Hair follicular keratinocyte (primary cell): ENCODE measurements at places on chromosomes 6 and 20. TPM values are rescaled to one million over a fixed set of nuclear protein-coding genes. Genes with fewer than 3 reads are reported as not detected.

Gene PPIL1
- 46.6 and 59.0 TPM in 2 replicates for total RNA-seq

Gene MUC22
- not detected in 2 replicates for total RNA-seq

Gene UNC5CL
- total RNA-seq = 0.27 and 0.62 TPM in 2 replicates

Gene PREP
- total RNA-seq = 35.2 and 36.8 TPM in 2 replicates

Gene FAM209B
- total RNA-seq = not detected in 2 replicates

Gene TOX2
- total RNA-seq = 0.76 and 2.3 TPM in 2 replicates

Gene R3HDML
- total RNA-seq = not detected in 2 replicates

Gene GRM4
- total RNA-seq = 0.38 TPM in 1 of 2 replicates, not detected in the other

Gene VGLL2
- not detected in 2 replicates for total RNA-seq

Gene TMEM244
- not detected in 2 replicates for total RNA-seq

Gene CGA
- total RNA-seq = not detected in 2 replicates

Gene ULBP2
- 11.4 and 14.1 TPM in 2 replicates for total RNA-seq

Gene SLC4A11
- 3.6 and 6.8 TPM in 2 replicates for total RNA-seq

Gene MEI4
- total RNA-seq = 0.23 TPM in 1 of 2 replicates, not detected in the other

Gene DEF6
- total RNA-seq = 41.9 and 52.8 TPM in 2 replicates

Gene CST5
- total RNA-seq = not detected in 2 replicates

Gene SLPI
- 13.8 and 27.3 TPM in 2 replicates for total RNA-seq

Gene GSTA4
- total RNA-seq = 23.2 and 28.6 TPM in 2 replicates

Gene PTGIS
- total RNA-seq = not detected in 2 replicates

Gene RIPPLY2
- 0.11 TPM in 1 of 2 replicates, not detected in the other for total RNA-seq

Gene RAD21L1
- total RNA-seq = not detected in 2 replicates

Gene WFDC10B
- total RNA-seq = not detected in 2 replicates

Gene C6orf52
- 1.0 and 3.1 TPM in 2 replicates for total RNA-seq

Gene CRISP2
- total RNA-seq = not detected in 2 replicates

Gene SPATA25
- not detected in 2 replicates for total RNA-seq

Gene AKAP7
- 3.0 and 8.5 TPM in 2 replicates for total RNA-seq

Gene SALL4
- 0.08 TPM in 1 of 2 replicates, not detected in the other for total RNA-seq

Gene C6orf15
- total RNA-seq = 0.16 TPM in 1 of 2 replicates, not detected in the other

Gene COMMD7
- total RNA-seq = 20.8 and 29.9 TPM in 2 replicates

Gene SLC24A3
- total RNA-seq = 0.08 and 0.55 TPM in 2 replicates

Gene C20orf202
- not detected in 2 replicates for total RNA-seq

Gene GMPR
- 0.04 TPM in 1 of 2 replicates, not detected in the other for total RNA-seq

Gene BIRC7
- not detected in 2 replicates for total RNA-seq

Gene TREML1
- 0.78 TPM in 1 of 2 replicates, not detected in the other for total RNA-seq

Gene ZSCAN23
- total RNA-seq = 0.87 and 2.5 TPM in 2 replicates

Gene CCN6
- 0.31 and 2.7 TPM in 2 replicates for total RNA-seq

Gene HMGCLL1
- total RNA-seq = 0.39 and 0.65 TPM in 2 replicates

Gene MYLK2
- not detected in 2 replicates for total RNA-seq
